ENCODE measurements at places on chromosomes 3 and 15.

DNA sequence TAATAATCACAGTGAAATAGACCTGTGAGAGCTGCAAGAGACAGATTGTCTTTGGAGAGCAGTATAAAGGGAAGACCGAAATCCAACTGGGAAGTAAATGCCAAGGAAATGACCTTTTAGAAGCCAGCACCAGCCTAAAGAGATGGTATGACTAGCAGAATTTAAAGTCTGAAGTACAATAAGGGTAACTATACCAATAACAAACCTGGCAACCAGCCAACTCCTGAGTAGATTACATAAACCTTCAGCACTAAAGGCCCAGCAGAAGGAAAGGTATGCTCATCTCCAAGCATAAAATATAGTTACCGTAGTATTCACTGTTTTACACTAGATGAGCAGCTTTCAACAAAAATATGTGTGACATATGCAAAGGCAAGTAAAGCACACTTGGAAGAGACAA, 155.1 kb upstream of the SATB1 start:
- DNase-seq = no peak

DNA sequence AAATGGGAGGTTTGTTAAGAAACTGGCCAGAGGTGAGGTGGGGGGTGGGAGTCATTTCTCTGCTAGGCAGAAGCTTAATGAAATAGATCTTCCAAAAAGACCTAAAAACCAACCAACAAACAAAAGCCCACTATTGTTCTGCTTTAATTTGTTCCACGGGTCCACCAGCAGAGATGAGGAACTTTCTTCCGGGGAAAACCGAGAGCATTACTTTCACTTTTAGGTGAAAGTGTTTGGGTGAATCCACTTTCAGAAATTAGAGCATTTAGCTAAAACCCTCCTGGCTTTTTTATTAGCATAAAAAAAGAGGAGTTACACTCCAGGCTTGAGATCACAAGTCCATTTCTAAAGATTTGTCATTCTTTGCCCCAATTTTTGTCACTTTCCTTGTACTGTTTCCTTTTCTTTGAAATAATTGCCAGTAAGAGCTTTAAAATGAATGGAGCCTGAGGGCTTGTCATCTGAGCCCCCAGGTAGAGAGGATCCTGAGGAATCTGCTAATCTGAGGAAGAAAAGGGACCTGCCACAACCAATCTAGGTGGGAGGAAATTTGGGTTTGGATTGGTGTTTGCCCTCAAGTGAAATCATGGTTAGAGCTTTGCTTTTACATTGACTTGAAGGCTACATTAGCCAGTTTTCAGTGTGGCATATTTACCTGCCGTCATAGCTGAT, 667.6 kb downstream of the NAALADL2 start:
- DNase-seq = no peak

GRCh38 chr15:55685286-55685685, 57.7 kb downstream of the PRTG start:
- no peak for DNase-seq

GRCh38 chr3:126114443-126115386, 30.8 kb upstream of the SLC41A3 start:
- no peak for DNase-seq

GRCh38 chr3:138351916-138352550, 3.7 kb downstream of the MRAS start:
- no peak for DNase-seq

GRCh38 chr3:72171946-72172345, 387.0 kb upstream of the PROK2 start:
- no peak for DNase-seq

GRCh38 chr3:107328069-107328468, 49.2 kb upstream of the CCDC54 start:
- DNase-seq = no peak

DNA sequence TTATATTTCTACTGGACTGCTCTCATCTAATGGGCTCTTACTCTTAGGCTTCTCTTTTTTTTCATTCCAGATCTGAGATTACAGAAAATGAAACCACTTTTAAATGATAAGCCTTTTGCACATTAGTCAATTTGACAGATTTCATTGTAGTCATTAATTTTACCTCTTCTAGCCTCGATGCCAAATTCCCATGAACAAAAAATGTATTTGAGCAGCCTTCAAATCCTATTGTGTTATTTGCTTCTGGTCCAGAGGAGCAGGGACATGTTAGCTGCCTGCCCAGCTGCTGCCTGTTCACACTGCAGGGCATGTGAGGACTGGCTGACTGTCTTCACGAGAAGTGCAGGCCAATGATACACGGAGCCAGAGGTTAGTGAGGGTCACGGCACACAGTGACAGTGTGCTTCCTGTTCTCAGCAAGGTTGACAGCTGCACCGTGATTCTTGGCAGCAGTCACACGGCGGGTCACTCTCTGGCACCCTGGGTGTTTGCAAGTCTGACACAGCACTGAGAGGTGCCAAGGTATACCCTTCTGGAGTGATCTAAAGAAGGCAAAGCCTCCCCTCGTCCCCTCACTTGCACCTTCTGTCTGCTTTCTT, 40.8 kb downstream of the KAT2B start:
- no peak for DNase-seq

DNA sequence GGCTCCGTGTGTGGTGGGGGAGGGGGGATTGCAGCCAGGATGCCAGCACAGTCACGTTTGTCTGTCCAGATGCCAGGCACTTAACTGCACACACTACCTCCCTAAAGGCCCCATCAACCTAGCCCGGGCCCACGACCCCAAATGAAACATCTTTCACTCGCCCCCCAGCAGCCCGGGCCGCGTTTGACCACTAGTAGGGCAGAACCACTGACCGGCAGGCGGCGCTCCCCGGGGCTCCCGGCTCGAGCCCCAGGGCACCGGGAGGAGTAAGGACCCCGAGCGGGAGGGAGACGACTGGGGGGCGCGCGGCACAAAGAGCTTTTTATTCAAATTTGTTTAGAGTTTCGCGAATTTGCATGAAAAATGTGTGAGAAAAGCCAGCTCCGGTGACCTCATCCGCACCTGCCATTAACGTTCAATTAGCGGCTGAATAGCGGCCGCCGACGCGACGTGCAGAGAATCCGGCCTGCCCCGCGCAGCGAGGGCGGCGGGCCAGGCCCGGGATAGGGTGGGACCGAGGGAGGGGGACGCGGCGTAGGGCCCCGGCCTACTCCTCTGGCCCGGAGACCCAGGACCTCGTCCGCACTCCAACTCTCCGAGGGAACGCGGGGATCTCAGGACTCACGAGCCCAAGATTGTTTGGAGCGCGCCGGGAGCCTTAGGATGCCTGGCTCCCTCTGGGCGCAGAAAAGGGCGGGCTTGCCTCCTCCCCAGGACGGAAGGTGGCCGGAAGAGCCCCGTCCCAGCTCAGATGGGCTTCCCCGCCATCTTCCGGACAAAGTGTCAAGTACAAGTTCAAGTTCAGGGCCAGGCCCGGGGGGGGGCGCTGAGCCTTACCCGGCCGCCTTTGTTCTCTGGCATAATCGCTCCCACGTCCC, 64.9 kb upstream of the POLG start:
- DNase-seq = no peak
